ENCODE measurements at places on chromosomes 5 and 9. TPM values are rescaled to one million over a fixed set of nuclear protein-coding genes. Genes with fewer than 3 reads are reported as not detected.

GRCh38 chr5:65623482-65623881 lies 651 bp downstream of the TRIM23 start:
- H3K4me1 ChIP-seq, result peaks cover 34% of the 10 kb centered on the region
- no peaks in the 10 kb centered on the region for H3K27me3 ChIP-seq
- no peaks in the 10 kb centered on the region for H3K36me3 ChIP-seq
- H3K27ac ChIP-seq, result peak overlapping the region; percentile 79

DNA sequence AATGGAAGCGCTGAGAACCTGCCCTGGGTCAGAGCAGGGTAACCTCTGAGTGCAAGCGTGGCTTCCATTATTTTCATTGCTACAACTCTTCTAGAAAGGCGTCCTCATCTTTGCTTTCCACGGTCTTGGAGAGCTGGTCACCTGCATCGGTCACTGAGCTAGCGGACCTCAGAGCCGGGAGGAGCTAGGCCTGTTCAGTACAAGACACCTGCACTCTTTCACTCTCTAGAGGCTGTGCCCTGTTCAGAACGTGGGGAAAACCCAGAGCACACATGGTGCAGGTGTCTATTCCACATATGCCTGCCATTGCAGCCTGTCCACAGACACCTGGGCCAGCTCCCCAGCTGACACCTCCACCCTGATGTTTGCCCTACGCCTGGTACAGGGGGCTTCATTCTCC lies 147.8 kb upstream of the IRX2 start:
- H3K36me3 ChIP-seq, result no peaks in the 10 kb centered on the region
- H3K4me1 ChIP-seq, result no peaks in the 10 kb centered on the region
- no peak overlapping the region for H3K27ac ChIP-seq
- DNase-seq, result no peak
- no peaks in the 10 kb centered on the region for H3K27me3 ChIP-seq

DNA sequence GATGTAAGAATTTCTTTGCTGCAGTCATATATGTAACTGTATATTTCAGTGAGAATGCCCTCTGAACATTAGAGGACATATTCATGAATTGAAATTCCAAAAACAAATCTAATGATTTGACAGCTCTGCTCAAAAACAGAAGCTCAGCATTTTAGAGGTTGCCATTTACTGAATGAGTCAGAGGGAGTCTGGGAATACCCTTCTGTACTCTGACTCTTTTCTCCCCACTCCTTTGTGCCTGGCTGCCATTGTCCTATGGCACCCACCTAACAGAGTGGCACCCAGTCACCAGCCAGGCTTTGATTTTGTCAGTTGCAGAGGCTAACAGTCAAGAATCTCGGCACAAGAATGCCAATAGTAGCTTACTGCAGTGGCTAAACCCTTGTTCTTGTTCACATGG lies 133.6 kb downstream of the ATG10 start:
- no peaks in the 10 kb centered on the region for H3K36me3 ChIP-seq
- DNase-seq, result no peak
- H3K27me3 ChIP-seq, result no peaks in the 10 kb centered on the region
- H3K4me3 ChIP-seq, result no peak overlapping the region
- H3K27ac ChIP-seq, result no peak overlapping the region
- H3K4me1 ChIP-seq, result no peaks in the 10 kb centered on the region

- DNase-seq, result no peak
- H3K27me3 ChIP-seq, result no peaks in the 10 kb centered on the region
- no peaks in the 10 kb centered on the region for H3K36me3 ChIP-seq
- no peak overlapping the region for H3K4me3 ChIP-seq
- no peak overlapping the region for H3K27ac ChIP-seq
- no peaks in the 10 kb centered on the region for H3K4me1 ChIP-seq
These were observed 245.7 kb upstream of the ELAVL2 start for GRCh38 chr9:24071716-24072115.

GRCh38 chr9:75812141-75812540 lies 78.3 kb upstream of the PCSK5 start:
- H3K4me3 ChIP-seq, result no peak overlapping the region
- DNase-seq, result no peak
- H3K27ac ChIP-seq, result no peak overlapping the region
- H3K4me1 ChIP-seq, result no peaks in the 10 kb centered on the region
- H3K36me3 ChIP-seq, result no peaks in the 10 kb centered on the region
- H3K27me3 ChIP-seq, result no peaks in the 10 kb centered on the region

DNA sequence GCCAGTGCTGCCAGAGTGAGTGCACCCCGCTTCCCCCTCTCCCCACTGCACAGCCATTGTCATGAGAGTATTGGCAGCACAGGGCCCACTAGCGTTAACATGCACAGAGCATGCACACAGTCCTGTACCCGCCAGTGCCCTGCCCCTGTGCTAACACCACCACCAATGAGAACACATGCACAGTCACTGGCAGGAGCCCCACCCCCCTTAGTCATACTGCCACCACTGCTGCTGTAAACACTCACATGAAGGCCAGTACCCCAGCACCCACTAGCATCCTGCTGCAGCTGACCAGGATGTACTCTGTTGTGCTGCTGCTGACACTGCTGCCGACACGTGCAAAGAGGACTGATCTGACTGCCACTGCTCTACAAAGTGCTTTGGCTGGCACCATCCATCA lies 19.5 kb upstream of the RANBP6 start:
- DNase-seq, result no peak
- no peaks in the 10 kb centered on the region for H3K4me1 ChIP-seq
- no peak overlapping the region for H3K4me3 ChIP-seq
- no peak overlapping the region for H3K27ac ChIP-seq

DNA sequence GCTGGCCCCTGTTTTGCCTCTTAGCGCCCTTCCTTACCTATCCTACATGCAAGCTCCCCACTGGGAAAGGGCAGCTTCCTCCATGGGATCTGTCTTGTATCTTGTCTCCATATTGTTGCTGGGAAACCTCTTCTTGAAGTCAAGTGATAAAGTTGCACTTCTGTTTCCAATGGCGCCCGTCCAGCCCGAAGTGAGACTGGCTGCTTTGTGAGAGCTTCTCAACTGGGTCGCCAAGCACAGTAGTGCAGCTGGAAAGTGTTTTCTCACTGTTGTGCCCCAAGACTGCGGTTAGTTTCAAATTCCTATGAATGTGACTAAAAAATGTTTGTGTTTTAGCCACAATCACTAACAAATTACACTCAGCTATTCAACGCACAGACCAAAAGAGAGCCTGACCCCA lies 506.6 kb upstream of the MPDZ start:
- no peak for DNase-seq
- no peaks in the 10 kb centered on the region for H3K27me3 ChIP-seq
- H3K4me1 ChIP-seq, result no peaks in the 10 kb centered on the region
- no peak overlapping the region for H3K27ac ChIP-seq
- no peaks in the 10 kb centered on the region for H3K36me3 ChIP-seq
- H3K4me3 ChIP-seq, result no peak overlapping the region

DNA sequence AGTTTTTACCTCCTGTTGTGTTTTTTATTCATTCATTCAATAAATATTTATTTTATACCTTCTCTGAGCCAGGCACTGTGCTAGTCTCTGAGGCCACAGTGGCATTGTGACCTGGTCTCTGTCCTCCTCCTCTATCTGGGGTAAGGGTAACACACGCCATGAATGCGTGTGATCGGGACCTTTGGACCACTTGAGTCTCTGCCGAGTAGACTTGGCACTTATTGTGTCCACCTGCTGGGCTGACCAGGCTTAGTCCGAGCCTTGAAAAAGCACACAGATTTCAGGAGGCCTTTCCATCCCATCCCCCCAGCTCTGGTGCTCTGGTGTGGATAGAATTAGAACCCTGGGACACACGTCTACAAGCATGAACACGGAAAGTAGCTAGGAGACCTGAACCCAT lies 58.7 kb downstream of the ERGIC1 start:
- H3K4me1 ChIP-seq, result peaks cover 4% of the 10 kb centered on the region
- H3K4me3 ChIP-seq, result no peak overlapping the region
- H3K27me3 ChIP-seq, result no peaks in the 10 kb centered on the region
- peaks cover 7% of the 10 kb centered on the region for H3K36me3 ChIP-seq

GRCh38 chr9:120698766-120699165 lies 15.5 kb downstream of the MEGF9 start:
- no peaks in the 10 kb centered on the region for H3K4me1 ChIP-seq
- no peak overlapping the region for H3K4me3 ChIP-seq
- H3K27me3 ChIP-seq, result no peaks in the 10 kb centered on the region
- H3K27ac ChIP-seq, result no peak overlapping the region
- DNase-seq, result no peak

GRCh38 chr9:116686135-116686534 lies 970 bp upstream of the TRIM32 start:
- DNase-seq, result no peak
- H3K4me3 ChIP-seq, result no peak overlapping the region
- no peaks in the 10 kb centered on the region for H3K27me3 ChIP-seq
- H3K36me3 ChIP-seq, result no peaks in the 10 kb centered on the region
- H3K4me1 ChIP-seq, result peaks cover 47% of the 10 kb centered on the region

DNA sequence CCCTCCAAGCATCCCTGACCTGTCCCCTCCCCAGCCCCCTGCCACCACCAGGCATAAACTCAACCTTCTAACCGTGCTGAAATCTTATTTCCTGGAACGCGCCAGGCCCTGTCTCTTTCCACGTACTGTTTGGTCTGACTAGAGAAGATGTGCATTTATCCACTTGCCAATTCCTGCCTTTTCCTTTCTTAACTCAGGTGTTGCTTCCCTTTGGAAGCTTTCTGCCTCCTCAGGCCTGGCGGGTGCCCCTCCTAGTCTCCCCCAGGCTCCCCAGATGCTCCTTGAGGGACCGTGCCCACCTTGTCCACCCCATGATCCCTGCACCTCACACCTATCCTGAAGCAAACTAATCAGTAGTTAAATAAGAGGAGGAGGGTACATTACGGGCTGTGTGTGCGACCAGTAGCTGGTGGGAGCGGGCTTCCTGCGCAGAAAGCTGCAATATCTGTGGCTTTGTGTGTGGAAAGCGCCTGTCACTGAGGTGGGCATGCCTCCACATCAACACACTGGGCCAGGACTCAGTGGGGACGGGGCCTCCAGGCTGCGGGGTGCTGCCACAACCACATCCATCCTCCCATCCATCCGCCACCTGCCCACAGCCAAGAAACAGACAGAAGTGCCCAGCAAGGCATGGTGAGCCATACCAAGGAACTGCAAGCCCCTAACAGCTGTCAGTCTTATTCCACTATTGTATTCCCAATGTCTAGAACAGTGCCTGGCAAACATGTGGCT lies 73.5 kb downstream of the COL23A1 start:
- no peaks in the 10 kb centered on the region for H3K27me3 ChIP-seq
- H3K4me1 ChIP-seq, result no peaks in the 10 kb centered on the region
- H3K27ac ChIP-seq, result no peak overlapping the region
- no peak for DNase-seq
- H3K4me3 ChIP-seq, result no peak overlapping the region

- no peak overlapping the region for H3K27ac ChIP-seq
- DNase-seq, result no peak
- H3K4me1 ChIP-seq, result no peaks in the 10 kb centered on the region
- H3K27me3 ChIP-seq, result no peaks in the 10 kb centered on the region
- no peak overlapping the region for H3K4me3 ChIP-seq
- no peaks in the 10 kb centered on the region for H3K36me3 ChIP-seq
These were observed 327.0 kb downstream of the IZUMO3 start for GRCh38 chr9:24218656-24219055.

DNA sequence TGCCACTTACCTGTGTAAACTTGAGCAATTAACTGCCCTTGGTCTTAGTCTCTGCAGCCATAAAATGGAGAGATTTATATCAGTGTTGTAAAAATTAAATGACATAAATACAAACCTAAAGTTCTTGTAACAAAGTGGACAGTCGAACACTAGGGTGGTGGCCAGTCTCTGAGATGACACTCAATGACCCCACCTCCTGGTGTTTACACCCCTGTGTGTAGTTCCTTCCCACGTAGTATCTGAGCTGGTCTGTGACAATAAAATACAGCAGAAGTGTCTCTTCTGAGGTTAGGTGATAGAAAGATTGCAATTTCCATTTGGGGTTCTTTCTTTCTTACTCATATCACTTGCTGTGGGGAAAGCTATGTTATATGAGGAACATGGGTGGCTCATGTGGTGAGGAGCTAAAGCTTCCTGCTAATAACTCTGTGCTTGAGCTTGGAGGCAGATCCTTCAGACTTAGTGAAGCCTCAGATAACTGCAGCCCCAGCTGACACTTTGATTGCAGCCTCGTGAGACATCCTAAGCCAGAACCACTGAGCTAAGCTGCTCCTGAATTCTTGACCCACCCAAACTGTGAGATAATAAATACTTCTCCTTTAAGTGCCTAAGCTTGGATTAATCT lies 173.4 kb upstream of the CHD1 start:
- H3K36me3 ChIP-seq, result no peaks in the 10 kb centered on the region
- no peaks in the 10 kb centered on the region for H3K27me3 ChIP-seq
- H3K27ac ChIP-seq, result no peak overlapping the region
- no peak for DNase-seq
- H3K4me1 ChIP-seq, result no peaks in the 10 kb centered on the region

DNA sequence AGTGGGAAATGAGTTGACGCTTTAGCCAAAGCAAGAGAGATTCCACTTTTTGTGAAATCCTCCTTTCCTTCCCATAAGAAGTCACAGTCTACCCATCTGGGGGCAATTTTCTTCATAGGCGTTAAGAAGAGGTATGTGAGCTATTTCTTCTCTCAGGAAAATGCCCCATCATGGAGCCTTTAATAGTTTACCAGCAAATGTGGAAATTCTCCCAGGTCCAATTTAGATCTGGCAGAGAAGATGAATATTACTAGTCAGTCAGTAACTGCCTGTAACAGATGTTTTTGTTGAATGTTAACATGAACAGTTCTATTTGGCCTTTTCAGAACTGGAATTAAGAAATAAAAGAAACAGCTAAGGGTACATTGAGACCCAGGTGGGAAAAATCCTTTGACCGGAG lies 156.4 kb upstream of the RFX3 start:
- H3K4me3 ChIP-seq, result no peak overlapping the region
- H3K27ac ChIP-seq, result no peak overlapping the region

GRCh38 chr9:114273461-114273881 lies 49.4 kb upstream of the ORM1 start:
- H3K4me3 ChIP-seq, result no peak overlapping the region
- H3K27me3 ChIP-seq, result no peaks in the 10 kb centered on the region
- no peaks in the 10 kb centered on the region for H3K36me3 ChIP-seq
- peak; percentile 14 for DNase-seq
- H3K4me1 ChIP-seq, result no peaks in the 10 kb centered on the region

GRCh38 chr5:177154003-177154643 lies 20.6 kb downstream of the NSD1 start:
- no peaks in the 10 kb centered on the region for H3K27me3 ChIP-seq
- peaks cover 6% of the 10 kb centered on the region for H3K4me1 ChIP-seq
- no peak for DNase-seq
- no peak overlapping the region for H3K27ac ChIP-seq
- no peaks in the 10 kb centered on the region for H3K36me3 ChIP-seq

MYOZ3 gene
- polyA plus RNA-seq, result not detected

BRD3OS gene
- 18.4 TPM for polyA plus RNA-seq

TTLL11 gene
- 2.7 TPM for polyA plus RNA-seq

PPP2R2B gene
- polyA plus RNA-seq, result 9.5 TPM

PCDHGB1 gene
- polyA plus RNA-seq, result not detected

TNC gene
- polyA plus RNA-seq, result not detected

ACTL7A gene
- not detected for polyA plus RNA-seq

FRRS1L gene
- not detected for polyA plus RNA-seq

C9orf153 gene
- not detected for polyA plus RNA-seq

SLC25A2 gene
- polyA plus RNA-seq, result not detected

SAXO1 gene
- polyA plus RNA-seq, result 0.09 TPM

Measured in CD4-positive, alpha-beta memory T cell (primary cell).